ENCODE measurements at places on chromosomes 7 and 10. TPM values are rescaled to one million over a fixed set of nuclear protein-coding genes. Genes with fewer than 3 reads are reported as not detected.

Gene TMEM225B
- 1.4 TPM for total RNA-seq

Gene NUPR2
- not detected for total RNA-seq

Gene NFE2L3
- 35.0 TPM for total RNA-seq

Gene LRRC18
- not detected for total RNA-seq

Gene PMS2
- total RNA-seq, result 34.3 TPM

Gene ATP6V0A4
- total RNA-seq, result 0.07 TPM

Gene PON1
- not detected for total RNA-seq

Gene FGL2
- 0.34 TPM for total RNA-seq

Gene SPDYE9
- not detected for total RNA-seq

Gene WEE2
- 0.14 TPM for total RNA-seq

Gene ZNF365
- total RNA-seq, result 5.5 TPM

Gene KLHL7
- total RNA-seq, result 32.1 TPM

Gene CYP2E1
- total RNA-seq, result 0.93 TPM

Gene PSMA2
- 47.5 TPM for total RNA-seq

Gene ECHDC3
- total RNA-seq, result 10.3 TPM

Gene DYDC2
- not detected for total RNA-seq

Gene PKD2L1
- not detected for total RNA-seq

Gene OR2F1
- not detected for total RNA-seq

Gene DUSP5
- total RNA-seq, result 27.3 TPM

Gene CUL2
- 56.3 TPM for total RNA-seq

Gene RBM20
- under 0.01 TPM for total RNA-seq

Gene GHRHR
- total RNA-seq, result not detected

Gene MAT1A
- 1.00 TPM for total RNA-seq

Gene CPA2
- not detected for total RNA-seq

Gene ATP5F1C
- 165 TPM for total RNA-seq

Gene PDE1C
- under 0.01 TPM for total RNA-seq

Gene NPC1L1
- under 0.01 TPM for total RNA-seq

Gene STEAP4
- 2.4 TPM for total RNA-seq

Gene GNG11
- total RNA-seq, result under 0.01 TPM

Gene SLIT1
- total RNA-seq, result under 0.01 TPM

Gene TMEM236
- total RNA-seq, result 0.07 TPM

Gene KIN
- total RNA-seq, result 5.9 TPM

Gene MRLN
- total RNA-seq, result not detected

Gene CPN1
- not detected for total RNA-seq

Gene ASZ1
- not detected for total RNA-seq

Gene C1QL3
- total RNA-seq, result not detected

Gene ZNF479
- not detected for total RNA-seq

Gene HMX2
- not detected for total RNA-seq

Gene PCBD1
- total RNA-seq, result 51.0 TPM

Gene FAM237B
- total RNA-seq, result not detected

Gene PLEKHS1
- not detected for total RNA-seq

Gene KLLN
- total RNA-seq, result 0.34 TPM

Gene OR9A2
- total RNA-seq, result not detected

Gene MINPP1
- total RNA-seq, result 24.3 TPM
